Kidney epithelial cell (primary cell): ENCODE measurements at places on chromosomes 2 and 18.

- DNase-seq = no peak
These were observed 310.1 kb downstream of the EXOC6B start for GRCh38 chr2:72515696-72516095.

DNA sequence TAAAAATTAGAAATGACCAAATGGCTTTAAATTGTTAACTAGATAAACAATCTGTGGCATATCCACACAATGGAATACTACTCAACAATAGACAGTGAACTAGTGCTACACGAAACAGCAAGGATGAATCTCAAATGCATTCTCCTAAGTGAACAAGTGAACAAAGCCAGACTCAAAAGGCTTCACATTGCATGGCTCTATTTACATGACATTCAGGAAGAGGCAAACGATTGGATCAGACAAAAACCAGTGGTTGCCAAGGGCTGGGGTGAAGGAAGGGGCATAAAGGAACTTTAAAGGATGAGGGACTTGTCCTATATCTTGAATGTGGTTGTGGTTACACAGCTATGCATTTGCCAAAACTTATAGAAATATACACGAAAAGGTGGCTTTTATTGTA is 184.3 kb downstream of the RPIA start:
- DNase-seq = no peak

DNA sequence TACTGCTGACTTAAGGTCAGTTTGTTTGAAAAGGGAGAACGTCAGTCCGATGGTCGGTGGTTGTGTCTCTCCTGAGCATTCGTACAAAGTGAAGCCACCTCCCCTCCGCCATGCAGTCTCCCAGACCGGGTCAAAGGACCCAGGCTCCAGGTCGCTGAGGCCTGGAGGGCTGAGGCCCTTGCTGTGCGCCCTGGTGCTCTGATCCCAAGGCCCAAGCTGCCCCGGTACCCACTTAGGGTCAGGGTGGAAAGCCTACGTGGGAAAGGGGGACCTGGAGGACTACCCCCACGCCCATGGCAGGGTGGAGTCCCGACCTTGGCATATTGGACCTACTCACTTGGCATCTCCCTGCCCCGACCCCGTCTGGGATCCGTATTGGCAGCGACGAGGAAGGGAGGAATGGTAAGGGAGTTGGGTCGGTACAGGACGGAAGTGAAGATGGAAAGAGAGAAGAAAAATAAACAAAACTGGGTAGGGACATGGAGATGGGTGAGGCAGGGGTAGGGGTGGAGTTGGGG is 8.0 kb upstream of the SIX3 start:
- DNase-seq = no peak

DNA sequence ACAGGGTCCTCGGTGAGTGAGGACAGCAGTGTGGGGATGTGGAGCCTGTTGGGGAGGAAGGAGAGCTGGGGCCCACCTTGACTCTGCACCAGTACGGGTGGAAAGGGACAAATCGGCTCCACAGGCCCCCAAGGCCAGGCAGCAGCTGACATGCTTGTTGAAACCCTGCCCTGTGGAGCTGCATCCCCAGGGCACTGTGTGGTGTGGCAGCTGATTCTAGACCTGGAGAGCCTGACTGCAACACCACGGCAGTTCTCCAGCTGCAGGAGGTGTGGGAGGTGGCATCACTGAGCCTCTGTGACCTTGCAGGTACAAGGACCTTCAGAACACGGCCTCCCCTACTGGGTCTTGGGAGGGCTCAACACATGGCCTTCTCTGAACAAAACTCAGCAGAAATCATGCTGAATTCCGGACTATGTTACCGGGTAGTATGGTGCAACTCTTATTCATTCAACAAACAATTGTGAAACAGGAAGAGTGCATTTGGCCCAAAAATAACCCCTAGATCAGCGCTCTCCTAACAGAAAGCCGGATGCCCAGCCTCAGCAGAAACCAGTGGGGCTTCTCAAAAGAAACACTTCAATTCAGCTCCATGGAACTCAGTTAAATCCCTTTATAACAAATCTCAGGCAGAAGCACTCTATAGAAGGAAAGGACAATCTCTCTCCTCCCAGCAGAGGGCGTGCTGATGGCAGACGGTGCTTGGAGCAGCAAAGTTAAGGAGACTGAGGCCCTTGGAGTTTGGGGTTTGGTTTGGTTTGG is 104.4 kb upstream of the SALL3 start:
- no peak for DNase-seq

DNA sequence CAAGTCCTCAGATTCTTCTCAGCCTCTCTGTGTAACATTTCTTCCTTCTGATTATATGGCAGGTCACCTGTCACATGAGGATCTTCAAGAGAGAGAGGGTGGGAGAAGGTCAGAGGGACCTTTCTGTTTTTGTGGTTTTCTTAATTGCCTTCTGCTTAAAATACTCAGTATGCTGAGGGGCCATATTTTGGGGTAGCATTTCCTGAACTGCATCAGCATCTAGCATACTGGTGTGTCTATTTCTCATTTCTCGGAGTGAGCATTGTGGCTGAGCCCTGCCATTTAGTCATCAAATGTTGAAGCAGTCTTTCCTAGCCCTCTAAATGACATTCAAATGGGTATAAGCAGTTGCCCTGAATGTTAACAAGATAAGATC is 162.7 kb downstream of the MYO3B start:
- DNase-seq = no peak
